ENCODE measurements at places on chromosomes 2 and 18. TPM values are rescaled to one million over a fixed set of nuclear protein-coding genes. Genes with fewer than 3 reads are reported as not detected.

Gene GREB1L
- 0.31 TPM for total RNA-seq

Gene C2orf66
- not detected for total RNA-seq

Gene NGEF
- total RNA-seq, result 3.2 TPM

DNA sequence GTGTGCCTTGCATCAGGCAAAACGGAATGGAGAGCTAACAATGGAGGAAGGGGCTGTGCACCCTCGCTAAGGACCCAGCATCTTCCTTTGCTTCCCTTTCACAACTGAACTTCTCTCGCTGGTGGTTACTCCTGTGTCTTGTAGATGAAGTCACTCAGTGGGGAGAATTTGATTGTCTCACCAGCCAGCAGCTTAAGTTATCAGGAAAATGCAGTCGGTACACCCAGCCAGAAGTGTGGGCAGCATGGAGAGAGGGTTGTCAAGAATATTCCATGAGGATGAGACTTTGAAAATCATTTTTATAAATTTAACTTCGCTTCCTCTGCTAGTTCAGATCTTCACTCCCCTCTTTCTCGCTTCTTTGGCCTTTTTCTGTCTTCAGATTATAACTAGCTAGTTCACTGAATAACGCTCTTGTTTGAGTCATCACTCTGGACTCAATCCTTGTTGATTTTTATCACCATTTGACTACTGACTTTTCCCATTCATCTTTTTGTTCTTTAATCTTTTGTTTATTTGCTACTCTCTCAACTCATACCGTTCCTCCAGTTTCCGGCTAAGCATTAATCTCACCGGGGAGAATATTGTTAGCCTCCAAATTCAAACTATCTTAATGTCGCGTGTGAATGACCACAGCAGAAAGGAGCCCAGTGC, 221.7 kb downstream of the CD226 start:
- DNase-seq, result no peak

DNA sequence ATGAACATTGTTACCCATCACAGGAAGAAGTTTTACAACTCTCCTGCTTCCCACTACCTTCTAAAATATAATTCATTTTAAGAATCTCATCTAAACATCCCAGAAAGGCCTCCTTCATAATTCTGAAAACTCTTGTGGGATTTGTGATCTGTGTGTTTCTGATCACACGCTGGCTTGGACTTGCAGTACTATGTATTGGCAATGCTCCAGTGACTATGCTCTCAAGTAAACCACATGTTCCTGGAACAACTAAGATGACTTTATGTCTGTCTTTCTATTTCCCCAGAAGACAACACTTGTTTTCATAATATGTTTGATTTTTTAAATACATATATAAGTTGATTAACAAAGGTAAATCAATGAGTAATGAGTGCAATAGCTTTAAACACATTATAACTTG, 376.6 kb upstream of the NETO1 start:
- no peak for DNase-seq

DNA sequence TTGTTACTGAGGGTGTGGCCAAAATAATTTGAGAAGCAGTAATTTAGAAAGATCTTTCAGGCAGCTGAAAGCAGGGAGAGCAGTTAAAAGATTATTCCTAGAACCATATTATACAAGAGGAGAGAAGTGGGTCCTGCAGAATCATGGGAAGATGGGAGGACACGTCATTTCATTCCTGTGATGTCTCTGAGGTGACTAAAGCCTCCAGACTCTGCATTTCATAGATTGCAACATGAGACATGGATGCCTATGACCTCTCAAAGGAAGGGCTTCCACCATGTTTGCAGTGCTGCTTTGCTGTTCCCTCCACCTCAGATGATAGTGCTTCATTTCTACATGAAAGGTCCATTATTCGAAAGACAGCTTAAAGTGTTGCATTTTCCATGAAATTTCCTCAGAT, 788.4 kb downstream of the TSN start:
- DNase-seq, result no peak
